ENCODE measurements at places on chromosomes 7 and 10. TPM values are rescaled to one million over a fixed set of nuclear protein-coding genes. Genes with fewer than 3 reads are reported as not detected.

Gene VPS37D
- polyA plus RNA-seq: 5.7 TPM

GRCh38 chr7:17134786-17135185 is 163.7 kb upstream of the AHR start:
- DNase-seq: no peak

- DNase-seq: no peak
Measured at GRCh38 chr10:14602807-14603533, 171.7 kb downstream of the FAM107B start.

- DNase-seq: no peak
Measured at GRCh38 chr7:27217951-27218350, 18.1 kb upstream of the HOXA13 start.

DNA sequence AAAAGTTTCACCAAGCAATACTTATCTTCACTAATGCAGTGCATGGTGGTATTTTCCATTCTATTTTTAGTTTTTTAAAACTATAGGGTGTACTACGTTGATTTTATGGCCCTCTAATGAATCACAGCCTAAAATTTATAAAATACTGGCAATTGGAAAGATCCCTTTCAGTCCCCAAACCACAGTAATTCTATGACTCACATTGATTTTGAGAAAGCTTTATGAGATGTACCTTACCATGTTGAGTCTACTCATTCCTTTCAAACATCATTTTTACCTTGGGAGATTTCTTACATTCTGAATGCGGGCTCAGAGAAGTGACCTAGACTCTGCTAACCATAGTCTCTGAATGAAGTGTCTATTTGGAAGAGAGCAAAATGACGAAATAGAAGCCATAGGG is 141.6 kb downstream of the GPR85 start:
- no peak for DNase-seq

GRCh38 chr7:133203490-133203889 is 49.4 kb upstream of the EXOC4 start:
- DNase-seq: no peak

Data from SK-N-SH (cell line).